ENCODE measurements at places on chromosomes 12 and 14. TPM values are rescaled to one million over a fixed set of nuclear protein-coding genes. Genes with fewer than 3 reads are reported as not detected.

Gene NYNRIN
- 0.06 TPM for total RNA-seq

Gene KRT8
- total RNA-seq: not detected

Gene PLCZ1
- not detected for total RNA-seq

Gene SLCO1B1
- total RNA-seq: not detected

Gene TMX1
- total RNA-seq: 57.8 TPM

Gene TAS2R31
- total RNA-seq: 1.0 TPM

Gene MYH6
- not detected for total RNA-seq

Gene MORN3
- total RNA-seq: 1.0 TPM

Gene MDM1
- total RNA-seq: 21.2 TPM

Gene HEBP1
- total RNA-seq: 17.8 TPM

Gene KRT78
- total RNA-seq: not detected

Gene TAS2R10
- total RNA-seq: 0.36 TPM

Gene CNIH1
- total RNA-seq: 106 TPM

Gene OAS2
- total RNA-seq: 51.9 TPM

Gene ING4
- 10.8 TPM for total RNA-seq

Gene ANO6
- 18.9 TPM for total RNA-seq

Gene TMEM132D
- total RNA-seq: not detected

Gene PLEKHG7
- total RNA-seq: not detected

Gene PMCH
- total RNA-seq: 1.8 TPM

Gene ERBB3
- total RNA-seq: 0.97 TPM

Gene HOXC12
- not detected for total RNA-seq

Gene SLC2A14
- total RNA-seq: 0.17 TPM

Gene C14orf39
- total RNA-seq: not detected

Gene FOXA1
- total RNA-seq: 0.15 TPM

Gene PPP1CC
- 236 TPM for total RNA-seq

Gene SERPINA3
- not detected for total RNA-seq

Gene STYK1
- total RNA-seq: 1.0 TPM

Gene C12orf60
- total RNA-seq: 3.2 TPM
